ENCODE measurements at places on chromosomes 12 and 14. TPM values are rescaled to one million over a fixed set of nuclear protein-coding genes. Genes with fewer than 3 reads are reported as not detected.

DNA sequence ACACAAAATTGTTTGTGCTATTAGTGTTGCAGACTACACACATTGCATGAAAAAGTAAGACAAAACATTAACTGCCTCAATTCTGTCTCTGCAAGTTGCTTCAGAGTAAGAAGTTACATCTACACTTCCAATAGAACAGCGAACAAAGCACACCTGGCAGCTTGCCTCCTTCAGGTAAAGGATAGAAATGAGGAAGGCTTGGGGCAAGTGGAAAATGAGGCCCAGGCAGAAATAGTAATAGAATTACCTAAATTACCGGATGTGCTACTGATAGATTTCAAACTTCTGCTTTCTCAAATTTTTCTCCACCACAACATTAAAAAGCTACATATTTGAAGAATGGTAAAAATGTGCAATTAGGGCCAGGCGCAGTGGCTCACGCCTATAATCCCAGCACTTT lies 37.7 kb downstream of the CCDC175 start:
- DNase-seq = no peak

- DNase-seq = no peak
Observed at GRCh38 chr12:21666722-21667121, 9.1 kb upstream of the LDHB start.

GRCh38 chr14:102517392-102518062 lies 8.0 kb upstream of the ANKRD9 start:
- DNase-seq = no peak

PIWIL1 gene
- not detected for total RNA-seq

B4GALNT1 gene
- total RNA-seq = 1.5 TPM

LHX5 gene
- total RNA-seq = not detected

GRCh38 chr12:124368421-124369032 lies 73.6 kb downstream of the RFLNA start:
- DNase-seq = no peak

- DNase-seq = no peak
Observed at GRCh38 chr14:73342670-73343069, 105.4 kb downstream of the PAPLN start.

DNA sequence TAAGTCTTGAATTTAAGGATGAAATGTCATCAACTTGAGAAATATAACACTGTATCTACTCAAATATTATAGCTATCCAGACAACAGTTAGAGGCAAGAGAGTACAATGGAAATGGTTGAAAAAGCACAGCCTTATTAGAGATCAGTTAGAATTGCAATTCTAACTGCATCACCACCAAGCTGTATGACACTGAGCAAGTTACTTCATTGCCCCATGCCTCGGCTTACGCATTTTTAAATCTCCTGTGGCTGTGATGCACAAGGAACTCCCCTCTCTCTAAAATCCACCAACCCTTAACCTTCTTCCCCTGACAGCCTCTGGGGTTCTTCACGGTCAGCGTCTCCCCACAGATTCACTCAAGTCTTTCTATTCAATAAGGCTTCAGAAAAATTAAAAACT lies 75.1 kb downstream of the MED13L start:
- no peak for DNase-seq

NYNRIN gene
- total RNA-seq = 0.10 TPM

DNA sequence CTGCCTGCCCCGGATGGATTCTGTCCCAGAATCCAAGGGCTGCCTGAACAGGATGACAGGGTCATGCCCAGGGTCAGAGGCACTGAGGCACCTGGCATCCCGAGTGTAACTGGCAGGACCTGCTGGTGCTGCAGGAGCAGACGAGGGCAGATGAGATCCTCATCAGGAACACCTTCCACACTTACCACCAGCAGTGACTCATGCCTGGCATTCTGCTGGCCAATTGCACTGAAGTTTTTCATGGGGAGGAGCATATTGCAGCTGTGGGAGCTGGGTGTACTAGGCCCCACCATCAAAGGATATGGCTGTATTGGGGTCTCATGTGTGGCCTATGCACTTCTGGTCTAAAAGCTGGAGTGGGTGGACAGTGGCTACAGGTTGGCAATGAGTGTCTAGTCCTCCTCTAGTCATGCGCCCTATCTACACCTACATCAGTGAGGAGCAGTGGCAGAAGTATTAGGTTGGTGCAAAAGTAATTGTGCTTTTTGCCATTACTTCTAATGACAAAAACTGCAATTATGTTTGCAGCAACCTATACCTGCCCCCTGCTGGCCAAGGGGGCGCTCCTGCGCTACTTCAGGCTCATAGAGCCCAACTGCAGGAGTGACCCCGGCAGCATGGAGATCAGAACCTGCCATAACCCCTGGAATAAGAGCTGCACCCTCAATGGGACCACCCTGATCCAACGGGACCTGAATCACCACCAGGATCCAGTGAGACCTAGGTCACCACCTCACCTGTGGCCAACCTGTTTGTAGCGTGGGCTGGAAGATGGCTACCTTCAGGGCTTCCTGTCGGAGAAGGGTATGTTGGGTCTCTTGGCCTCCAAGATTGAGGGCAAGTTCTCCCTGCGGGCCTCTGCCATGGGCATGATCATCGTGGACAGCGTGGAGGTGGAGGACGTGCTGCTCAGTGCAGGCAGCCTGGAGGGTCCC lies 8.0 kb upstream of the C12orf42 start:
- DNase-seq = peak; percentile 45

TMEM253 gene
- total RNA-seq = not detected

CPM gene
- total RNA-seq = 5.8 TPM

DNA sequence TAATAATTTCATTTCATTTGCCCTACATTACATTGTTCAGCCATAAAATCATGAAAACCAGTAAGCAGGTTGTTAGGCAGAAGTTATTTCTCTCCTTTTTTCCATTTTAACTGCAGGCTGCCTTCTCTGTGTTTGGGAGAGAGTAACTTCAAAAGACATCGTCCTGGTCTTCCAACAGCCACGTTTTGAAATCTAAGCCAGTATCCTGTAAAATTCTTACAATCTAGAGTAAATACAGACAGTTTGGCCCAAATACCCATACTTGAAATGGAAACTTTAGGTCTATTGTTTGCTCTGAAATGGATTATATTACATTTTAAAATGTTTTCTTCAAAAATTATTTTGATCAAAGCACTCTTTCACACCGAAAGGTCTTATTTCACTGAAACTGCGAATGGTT lies 66.1 kb upstream of the SLCO1C1 start:
- DNase-seq = no peak

GRCh38 chr14:101821528-101821927 lies 60.0 kb downstream of the PPP2R5C start:
- peak; percentile 53 for DNase-seq

CCDC197 gene
- not detected for total RNA-seq

GRCh38 chr12:93447555-93448290 lies 6.0 kb upstream of the UBE2N start:
- DNase-seq = no peak

GRCh38 chr12:106767954-106768822 lies 6.3 kb upstream of the RIC8B start:
- no peak for DNase-seq

GRCh38 chr14:33525626-33526025 lies 425.2 kb downstream of the EGLN3 start:
- DNase-seq = no peak

GRCh38 chr12:117884161-117884560 lies 84.6 kb downstream of the KSR2 start:
- DNase-seq = no peak

DNA sequence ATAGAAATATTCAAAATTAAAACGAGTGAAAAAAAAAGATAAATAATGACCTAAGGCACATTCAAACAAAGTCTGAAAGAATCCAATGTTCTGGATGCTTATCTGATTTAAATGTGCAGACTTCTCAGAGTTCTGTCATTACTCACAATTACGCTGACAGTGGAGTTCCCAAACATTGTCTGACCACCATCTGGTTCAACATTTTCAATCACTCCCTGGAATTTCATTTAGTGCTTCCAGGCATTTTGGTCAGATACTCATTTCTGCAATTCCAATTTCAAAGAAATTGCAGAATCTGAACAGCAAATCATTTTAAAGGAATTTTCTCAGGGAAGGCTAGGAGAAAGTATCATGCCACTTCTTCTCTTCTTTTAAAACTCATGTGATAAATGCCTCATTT lies 398.2 kb upstream of the PDE3A start:
- no peak for DNase-seq

- DNase-seq = no peak
Observed at GRCh38 chr12:107200394-107200793, 107.0 kb upstream of the CRY1 start.

- DNase-seq = no peak
Observed at GRCh38 chr14:34078117-34078743, 127.4 kb upstream of the EGLN3 start.

- DNase-seq = no peak
Observed at GRCh38 chr14:68372368-68372767, 420.5 kb downstream of the ZFP36L1 start.

DNA sequence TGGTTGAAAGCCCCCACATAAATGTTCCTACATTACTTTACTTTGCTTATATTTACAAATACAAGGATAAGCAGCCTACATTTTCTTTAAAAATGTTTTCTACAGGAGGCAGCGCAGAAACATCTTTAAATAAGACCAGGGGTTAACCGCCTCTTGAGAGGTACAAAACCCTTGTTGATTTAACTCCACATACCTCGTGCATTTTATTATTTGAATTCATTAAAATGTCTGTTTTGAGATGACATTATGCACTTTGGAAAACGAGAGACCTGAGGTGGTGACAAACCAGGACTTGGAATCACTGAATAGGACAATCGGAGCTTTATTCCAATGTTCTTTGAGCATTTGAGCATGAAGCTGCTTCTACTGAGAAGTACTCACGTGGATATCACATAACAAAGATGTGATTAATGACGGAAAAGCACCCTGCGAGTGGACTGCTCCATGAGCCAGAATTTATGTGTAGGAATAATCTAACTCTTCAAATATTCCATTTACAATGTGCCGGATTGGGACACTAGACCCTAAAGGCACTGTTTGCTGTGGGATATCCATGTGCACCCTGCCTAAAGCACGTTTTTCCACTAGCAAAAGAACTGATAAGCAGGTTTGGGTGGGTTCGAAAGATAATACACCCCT lies 746 bp upstream of the DUSP16 start:
- no peak for DNase-seq

- DNase-seq = no peak
Observed at GRCh38 chr12:41108032-41108431, 80.1 kb upstream of the PDZRN4 start.

BMP4 gene
- not detected for total RNA-seq

KRT8 gene
- 0.48 TPM for total RNA-seq

TEAD4 gene
- 3.7 TPM for total RNA-seq

DNA sequence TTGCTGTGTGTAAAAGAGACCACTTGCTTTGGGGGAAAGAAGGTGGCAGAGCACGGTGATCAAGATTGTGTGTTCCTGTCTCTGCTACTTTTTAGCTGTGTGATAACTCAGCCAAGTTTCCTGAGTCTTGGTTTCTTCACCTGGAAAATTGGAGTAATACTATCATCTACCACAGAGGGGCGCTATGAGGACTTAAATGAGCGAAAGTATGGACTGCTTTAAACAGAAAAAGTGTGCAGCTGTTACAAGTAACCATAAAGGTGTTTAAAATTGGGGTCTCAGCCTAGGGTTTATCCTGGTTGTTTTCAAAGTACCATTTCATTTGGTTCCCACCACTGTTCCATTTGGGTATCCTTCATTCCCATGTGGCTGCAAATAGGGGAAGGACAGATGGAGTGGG lies 65.9 kb upstream of the WSCD2 start:
- no peak for DNase-seq

- DNase-seq = peak; percentile 57
Observed at GRCh38 chr12:27383429-27384260, 51.0 kb downstream of the BMAL2 start.

Measured in activated naive CD8-positive, alpha-beta T cell treated with anti-CD3 and anti-CD28 coated beads for 36 hours (primary cell).